HS-27A (cell line): ENCODE measurements at places on chromosomes 11 and 22.

GRCh38 chr11:69867076-69868005, 48.1 kb upstream of the FGF3 start:
- DNase-seq = peak; percentile 46

DNA sequence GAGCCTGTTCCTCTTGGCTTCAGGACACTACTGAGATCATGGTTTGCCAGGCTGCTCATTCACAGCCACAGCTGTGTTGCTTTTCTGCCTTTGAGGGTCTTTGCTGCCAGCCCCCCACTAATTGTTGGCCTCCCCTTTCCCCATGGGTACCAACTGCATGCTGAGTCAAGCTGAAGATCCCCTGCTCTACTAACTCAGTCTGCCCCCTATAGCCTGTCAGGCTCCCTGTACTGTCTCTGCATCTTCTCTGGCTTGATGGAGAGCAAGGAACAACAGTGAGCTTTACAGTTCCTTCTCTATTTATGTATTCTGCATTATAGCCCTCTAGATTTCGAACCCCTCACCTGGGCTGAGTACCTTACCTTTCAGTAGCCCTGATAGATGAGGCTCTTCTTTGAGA, 257.6 kb upstream of the CADM1 start:
- DNase-seq = no peak

DNA sequence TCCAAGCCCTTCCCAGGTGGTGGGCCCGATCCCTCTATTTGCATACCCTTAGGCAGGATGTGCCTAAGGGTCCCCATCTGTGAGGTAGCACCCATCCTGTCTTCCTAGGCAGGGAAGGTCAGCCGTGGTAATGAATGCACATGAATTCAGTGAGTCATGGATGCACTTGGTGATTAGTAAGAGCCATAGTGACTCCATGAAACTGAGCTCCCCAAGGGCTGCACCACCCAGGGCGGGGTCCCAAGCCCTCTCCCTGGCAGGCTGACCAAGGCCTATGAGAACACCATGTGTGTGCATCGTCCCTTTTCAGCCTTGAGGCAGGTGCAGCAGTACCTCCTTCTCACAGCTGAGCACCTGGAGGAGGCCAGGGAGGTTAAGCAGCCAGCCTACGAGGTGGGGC, 15.6 kb upstream of the SUSD2 start:
- no peak for DNase-seq

DNA sequence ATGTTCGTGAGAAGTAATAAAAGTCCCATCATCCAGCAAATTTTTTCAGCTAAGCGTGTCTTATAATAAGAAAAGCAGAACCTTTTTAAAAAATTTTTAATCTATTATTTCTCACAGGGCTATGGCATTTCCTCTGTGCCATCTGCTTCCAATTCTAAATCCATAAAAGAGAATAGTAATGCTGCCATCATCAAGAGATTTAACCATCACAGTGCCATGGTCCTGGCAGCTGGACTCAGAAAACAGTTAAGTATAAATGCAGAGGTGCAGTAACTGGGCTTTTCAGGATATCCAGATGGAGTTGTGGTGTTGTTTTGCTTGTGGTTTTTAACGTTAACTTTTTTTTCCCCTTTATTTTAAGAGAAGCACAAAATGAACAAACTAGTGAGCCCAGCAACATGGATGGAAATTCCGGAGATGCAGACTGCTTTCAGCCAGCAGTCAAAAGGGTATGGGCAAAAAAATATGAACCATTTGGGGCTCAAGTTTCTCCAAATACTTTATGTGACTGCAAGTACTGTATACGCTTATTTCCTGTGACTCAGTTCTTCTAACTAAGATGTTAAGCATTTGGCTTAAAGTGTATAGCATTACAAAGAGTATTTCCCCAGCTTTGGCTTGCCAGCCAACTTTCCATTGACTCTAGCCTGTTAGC, 25.2 kb downstream of the GTF2H1 start:
- no peak for DNase-seq

DNA sequence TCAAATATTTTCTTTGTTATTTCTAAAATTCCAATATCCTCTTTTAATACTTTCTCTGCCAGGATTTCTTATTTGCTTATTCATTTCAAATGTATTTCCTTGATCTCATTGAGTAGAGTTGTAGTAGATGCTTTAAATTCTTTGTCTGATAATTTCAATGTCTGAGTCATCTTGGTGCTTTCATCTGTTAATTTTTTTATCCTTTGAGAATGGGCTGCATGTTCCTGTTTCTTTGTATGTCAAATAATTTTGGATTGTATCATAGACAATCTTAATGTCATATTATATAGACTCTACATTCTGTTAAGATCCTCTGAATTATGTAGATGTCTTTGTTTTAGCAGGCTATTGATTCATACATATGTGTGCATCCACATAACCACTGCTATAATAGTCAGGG, 57.5 kb downstream of the MYEOV start:
- DNase-seq = peak; percentile 72

GRCh38 chr11:17828311-17828751, 93.8 kb downstream of the KCNC1 start:
- DNase-seq = no peak

DNA sequence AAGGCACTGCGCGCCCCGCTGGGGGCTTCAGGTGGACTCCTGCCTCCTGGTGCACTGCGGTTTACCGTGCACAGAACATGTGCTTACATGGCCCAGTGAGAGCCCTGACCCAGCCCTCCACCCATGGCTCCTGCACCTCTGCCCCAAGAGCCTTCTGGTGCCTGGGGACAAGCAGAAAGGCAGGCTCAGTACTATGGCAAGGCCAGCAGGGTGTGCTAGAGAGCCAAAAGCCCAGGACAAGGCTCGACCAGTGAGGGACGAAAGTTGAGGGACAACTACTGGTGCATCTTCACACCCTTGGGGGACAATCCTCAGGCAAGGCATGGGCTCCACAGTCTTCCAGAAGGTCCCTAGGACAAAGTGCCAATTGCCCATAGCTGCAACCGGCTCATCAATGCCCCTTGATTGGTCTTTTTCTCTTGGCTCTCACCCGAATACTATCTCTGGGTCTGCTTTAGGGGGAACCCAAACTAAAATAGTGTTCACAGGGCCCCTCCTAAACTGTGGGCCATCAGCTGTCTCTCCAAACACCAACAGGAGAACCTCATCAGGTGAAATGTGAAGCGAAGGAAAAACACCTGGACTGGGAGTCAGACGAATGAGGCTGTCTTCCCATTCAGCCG, 13.5 kb downstream of the PGA5 start:
- no peak for DNase-seq

DNA sequence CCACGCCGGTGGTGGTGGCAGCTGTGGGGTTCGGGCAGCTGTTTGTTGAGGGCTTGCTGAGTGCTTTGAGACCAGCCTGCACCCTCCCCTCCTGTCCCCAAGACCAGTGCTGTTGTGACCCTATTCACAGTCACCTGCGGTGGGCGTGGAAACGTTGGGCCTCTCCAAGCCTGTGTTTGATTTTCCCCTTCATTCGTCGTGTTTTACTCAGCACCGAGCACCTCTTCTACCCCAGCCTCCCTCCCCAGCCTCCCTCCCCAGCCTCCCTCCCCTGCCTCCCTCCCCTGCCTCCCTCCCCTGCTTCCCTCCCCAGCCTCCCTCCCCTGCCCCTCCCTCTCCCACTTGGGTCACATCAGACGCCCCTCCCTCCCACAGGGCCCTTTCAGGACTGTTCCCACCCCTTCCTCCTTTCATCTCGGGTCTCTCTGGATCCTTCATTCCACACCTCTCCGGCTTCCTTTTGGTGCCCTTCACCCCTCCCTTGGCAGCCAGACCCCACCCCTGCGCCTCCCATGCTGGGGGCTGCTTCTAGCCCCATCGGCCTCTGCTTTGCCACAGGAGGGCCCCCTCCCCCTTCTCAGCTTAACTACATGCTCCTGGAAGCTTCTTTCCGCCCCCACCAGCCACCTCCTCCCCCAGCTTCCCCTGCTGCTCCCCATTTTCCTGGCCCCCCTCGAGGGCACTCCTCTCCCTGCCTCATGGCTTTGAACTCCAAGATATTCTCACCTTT, 14.8 kb downstream of the FRMD8 start:
- no peak for DNase-seq

DNA sequence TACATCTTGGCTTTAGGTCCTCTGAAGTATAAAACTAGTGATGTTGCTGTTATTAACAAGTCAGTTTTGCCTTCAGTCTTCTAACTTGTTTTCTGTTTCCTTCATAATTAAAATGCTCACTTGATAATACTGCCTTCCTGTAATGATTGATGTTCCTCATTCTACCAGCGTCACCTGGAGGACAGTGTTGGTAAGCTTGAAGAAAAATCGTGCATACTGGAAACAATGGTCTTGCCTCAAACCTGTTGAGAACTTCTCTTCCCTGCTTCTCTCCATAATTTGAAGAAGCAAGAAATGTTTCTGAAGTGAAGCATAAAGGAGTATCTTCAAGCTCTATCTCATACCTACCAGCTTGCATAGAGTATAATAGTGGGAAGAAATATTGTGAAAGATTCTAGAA, 3.0 kb downstream of the YWHAH start:
- no peak for DNase-seq

DNA sequence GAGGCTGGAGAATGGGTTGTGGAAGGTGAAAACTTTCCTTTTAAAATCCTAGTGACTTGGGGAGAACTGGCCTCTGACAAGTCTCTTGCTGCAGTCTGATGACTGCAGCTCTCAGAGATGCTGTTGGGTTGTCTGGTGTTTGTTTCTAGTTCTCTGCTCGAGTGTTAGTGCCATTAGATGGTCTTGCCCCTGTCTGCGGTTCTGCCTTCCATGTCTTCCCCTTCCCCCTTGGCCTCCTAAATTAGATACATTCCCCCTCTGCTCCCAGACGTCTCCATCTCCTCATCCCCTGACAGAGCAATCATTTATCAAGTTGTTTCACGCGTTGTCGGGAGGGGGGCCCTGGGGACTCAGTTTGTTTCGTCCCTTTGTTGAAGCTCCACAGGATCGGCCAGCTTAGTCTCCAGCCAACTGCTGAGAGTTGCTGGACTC, 67.7 kb downstream of the CECR2 start:
- no peak for DNase-seq

- DNase-seq = no peak
Observed at GRCh38 chr11:33885338-33886005, 6.4 kb downstream of the LMO2 start.

DNA sequence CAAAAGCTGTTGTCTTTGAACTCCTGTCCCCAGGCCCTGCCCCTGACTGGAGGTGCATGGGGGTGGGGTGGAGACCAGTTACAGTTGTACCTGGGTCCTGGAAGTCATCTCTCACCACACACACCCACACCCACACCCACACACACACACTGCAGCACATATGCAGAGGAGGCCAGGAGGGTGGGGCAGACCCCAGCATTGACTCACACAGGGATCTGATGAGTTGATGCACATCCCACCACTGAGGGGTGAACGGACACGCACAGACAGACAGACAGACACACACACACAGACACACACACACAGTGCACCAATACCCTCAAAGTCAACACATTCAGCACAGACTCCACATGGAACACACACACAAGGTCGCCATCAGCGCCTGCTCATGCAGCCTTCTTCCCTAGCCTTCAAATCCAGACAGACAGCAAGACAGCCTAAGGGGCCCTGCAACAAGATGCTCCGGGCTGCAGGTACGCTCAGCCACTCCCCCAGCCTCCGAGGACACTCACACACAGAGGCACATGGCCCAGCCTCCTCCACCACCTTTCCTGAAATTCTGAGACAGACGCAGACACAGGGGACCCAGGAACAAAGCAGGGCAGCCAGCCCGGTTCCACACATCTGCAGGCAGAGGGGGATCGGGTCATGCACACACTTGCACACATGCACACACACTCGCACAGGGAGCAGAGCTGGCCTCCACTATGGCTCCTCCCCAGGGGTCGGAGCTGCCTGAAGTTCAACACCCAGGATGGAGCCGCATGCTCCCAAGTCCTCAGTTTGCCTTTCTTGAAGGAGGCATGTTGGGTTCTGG, 26.5 kb downstream of the SYT7 start:
- no peak for DNase-seq

DNA sequence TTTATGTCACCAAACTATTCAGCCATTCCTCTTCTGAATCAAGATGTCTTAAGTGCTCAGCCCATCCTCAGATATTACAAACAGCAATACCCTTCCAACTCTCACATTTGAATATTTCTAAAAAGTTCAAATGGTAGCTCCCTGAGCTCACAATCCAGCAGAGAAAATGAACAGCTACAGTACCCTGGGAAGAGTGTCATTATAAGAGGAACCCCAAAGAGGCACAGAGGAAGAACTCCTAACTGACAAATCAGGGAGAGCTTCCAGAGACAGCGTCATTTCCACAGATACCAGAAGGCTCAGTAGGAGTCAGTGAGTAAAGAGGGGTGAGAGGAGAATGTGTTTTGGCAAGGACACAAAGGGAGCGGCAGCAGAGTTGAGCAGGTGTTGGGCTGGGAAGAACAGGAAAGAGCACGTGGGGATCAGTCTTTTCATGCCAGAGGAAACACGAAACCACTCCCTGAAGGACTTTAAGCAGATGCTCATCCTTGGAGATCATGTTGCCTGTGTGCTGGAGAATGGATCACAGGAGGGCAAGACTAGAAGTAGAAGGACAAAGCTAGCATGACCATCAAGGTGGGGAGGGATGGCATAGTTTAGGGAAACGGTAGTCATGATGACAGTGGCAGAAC, 4.3 kb downstream of the CLTCL1 start:
- DNase-seq = no peak

- no peak for DNase-seq
Observed at GRCh38 chr11:131391176-131391575, 20.8 kb downstream of the NTM start.

GRCh38 chr11:35414776-35415175, 4.6 kb downstream of the SLC1A2 start:
- DNase-seq = no peak

- DNase-seq = no peak
Observed at GRCh38 chr11:128596250-128596649, 8.9 kb upstream of the ETS1 start.

DNA sequence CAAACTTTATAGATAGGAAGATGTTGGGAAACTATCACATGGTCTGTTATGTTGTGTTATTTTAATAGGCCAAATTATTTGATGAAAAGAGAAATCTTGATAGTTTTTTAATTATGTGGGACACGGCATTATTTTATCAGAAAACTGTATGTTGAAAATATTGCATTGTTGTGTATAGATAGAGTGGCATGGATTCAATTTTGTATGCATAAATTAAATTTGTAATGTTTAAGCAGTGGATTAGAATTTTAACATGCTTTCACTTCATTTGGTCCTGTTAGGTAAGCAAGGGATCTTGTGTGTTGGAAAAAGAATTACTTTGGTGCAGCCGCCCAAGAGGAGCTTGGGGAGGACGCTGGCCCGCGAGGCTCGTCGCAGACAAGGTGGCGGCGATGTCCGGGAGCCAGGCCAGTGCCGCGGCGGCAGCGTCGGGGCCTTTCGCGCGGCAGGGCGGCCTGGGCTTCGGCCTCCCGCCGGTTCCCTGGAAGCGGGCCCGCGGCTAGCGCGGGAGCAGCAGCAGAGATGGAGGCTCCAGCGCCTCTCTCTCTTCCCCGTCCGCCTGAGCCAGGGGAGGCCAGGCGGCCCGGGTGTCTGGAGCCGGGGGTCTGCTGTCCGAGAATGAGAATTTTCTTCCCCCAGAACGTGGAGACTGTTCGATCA, 82.7 kb downstream of the GGT1 start:
- DNase-seq = no peak

- DNase-seq = no peak
Observed at GRCh38 chr11:117830072-117830471, 5.5 kb upstream of the FXYD2 start.

GRCh38 chr22:26038365-26038764, 130.9 kb upstream of the SEZ6L start:
- no peak for DNase-seq
